ENCODE measurements at places on chromosomes 5 and 9.
A peak's percentile ranks its signal among the peaks of the same experiment; 100 is the strongest.

- no peak for DNase-seq
These were observed 177.8 kb downstream of the RGS3 start for GRCh38 chr9:113641100-113641885.

GRCh38 chr5:4065472-4066320 lies 470.1 kb downstream of the IRX1 start:
- DNase-seq, result no peak

DNA sequence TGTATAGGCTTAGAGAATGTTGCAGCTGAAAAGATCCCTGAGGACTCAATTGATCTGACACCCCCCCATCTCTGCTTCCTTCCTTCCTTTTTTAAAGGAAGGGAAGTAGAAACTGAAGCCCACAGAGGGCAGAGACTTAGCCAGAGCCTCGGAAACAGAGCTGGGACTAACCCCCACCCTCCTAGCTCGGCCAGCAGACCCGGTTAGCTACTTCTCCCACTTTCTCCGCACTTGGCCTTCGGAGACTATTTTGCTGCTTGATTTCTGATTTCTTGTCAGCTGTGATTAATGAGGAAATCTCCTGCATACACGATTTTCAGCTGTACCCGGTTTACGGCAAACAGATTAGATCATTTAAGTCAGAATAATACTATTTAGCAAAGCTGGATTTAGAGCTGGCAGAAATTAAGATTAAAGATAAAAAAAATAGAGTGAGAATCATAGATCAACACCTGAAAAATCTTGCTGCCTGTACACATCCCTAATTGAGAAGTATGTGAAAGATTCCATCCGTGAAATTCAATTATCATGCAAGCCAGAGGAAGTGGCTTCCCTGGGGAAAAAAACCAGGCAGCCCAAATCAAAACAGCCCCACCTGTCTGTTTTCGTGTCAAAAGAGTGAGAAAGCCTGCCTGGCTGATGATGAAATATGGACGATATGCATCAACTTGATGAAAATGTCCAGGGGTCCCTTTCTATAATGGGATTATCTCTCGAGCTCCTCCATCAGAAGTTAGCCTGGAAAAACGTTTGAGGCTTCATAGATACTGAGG lies 159.5 kb upstream of the SHB start:
- DNase-seq, result no peak

DNA sequence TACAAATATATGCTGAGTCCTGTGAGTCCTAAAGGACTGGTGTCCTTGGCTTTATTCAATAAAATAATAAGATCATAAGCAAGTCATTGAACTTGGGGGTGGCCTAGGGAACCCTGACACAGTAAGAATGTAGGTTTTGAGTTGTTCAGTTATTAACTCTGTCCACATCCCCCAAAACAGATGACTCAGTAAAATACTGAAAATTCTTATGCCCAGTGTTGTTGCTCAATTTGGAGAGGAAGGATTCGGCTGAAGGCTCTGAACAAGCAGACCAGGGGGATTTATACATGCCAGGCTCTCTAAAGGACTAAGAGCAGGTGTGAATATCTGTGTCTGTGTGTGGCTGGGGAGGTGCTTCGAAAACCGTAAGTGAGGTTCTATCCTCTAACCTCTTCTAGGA lies 173.7 kb downstream of the RMI1 start:
- no peak for DNase-seq

GRCh38 chr5:34756781-34757624 lies 82.0 kb upstream of the TTC23L start:
- DNase-seq, result no peak

GRCh38 chr9:112717661-112718331 lies at the start of gene INIP:
TSS of gene INIP (minus strand) at chr9:112718117. CDS start at chr9:112716485, 1,632 bp downstream.
- DNase-seq, result peak; percentile 98

GRCh38 chr9:75369989-75370388 lies 281.7 kb downstream of the OSTF1 start:
- no peak for DNase-seq

DNA sequence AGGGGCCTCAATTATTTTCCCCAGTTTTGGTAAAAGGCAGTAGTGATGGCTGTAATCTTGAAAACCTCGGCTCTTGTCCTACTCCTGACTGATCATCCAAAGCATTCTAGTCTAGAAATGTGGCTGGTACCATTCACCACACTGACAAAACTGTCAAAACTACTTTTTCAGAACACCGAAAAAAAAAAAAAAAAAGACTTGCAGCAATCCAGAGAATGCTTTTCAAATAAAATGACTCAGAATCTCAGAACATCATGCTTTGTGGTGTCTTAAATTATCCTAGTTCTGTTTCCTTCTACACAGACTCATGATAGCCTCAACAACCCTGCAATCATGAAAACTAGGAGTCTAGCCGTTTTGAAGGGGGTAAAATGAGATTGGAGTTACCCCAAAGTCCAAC lies 13.4 kb downstream of the SLC28A3 start:
- no peak for DNase-seq

- DNase-seq, result peak; percentile 87
These were observed 12.5 kb upstream of the ZSWIM6 start for GRCh38 chr5:61319388-61320146.

- no peak for DNase-seq
These were observed 36.1 kb downstream of the PAPPA start for GRCh38 chr9:116189683-116190082.

DNA sequence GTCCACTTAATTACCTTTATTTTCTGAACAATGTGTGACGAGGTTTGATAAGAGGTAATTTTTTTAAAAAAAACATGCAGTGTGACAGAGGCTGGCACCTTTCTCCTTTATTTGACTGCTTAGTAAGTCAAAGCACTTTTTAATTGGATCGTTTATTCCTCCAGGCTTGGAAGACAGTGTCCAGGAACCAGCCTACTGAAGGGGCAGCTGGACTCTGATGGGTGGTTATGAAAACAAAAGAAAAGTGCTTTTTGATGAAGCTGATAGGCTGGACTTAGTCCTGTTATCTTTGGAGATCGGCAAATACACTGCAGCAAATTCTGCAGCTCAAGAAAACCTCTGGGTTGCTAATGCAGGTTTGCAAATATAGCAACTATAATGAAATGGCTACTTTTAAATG lies 141.7 kb downstream of the DCP2 start:
- DNase-seq, result no peak

DNA sequence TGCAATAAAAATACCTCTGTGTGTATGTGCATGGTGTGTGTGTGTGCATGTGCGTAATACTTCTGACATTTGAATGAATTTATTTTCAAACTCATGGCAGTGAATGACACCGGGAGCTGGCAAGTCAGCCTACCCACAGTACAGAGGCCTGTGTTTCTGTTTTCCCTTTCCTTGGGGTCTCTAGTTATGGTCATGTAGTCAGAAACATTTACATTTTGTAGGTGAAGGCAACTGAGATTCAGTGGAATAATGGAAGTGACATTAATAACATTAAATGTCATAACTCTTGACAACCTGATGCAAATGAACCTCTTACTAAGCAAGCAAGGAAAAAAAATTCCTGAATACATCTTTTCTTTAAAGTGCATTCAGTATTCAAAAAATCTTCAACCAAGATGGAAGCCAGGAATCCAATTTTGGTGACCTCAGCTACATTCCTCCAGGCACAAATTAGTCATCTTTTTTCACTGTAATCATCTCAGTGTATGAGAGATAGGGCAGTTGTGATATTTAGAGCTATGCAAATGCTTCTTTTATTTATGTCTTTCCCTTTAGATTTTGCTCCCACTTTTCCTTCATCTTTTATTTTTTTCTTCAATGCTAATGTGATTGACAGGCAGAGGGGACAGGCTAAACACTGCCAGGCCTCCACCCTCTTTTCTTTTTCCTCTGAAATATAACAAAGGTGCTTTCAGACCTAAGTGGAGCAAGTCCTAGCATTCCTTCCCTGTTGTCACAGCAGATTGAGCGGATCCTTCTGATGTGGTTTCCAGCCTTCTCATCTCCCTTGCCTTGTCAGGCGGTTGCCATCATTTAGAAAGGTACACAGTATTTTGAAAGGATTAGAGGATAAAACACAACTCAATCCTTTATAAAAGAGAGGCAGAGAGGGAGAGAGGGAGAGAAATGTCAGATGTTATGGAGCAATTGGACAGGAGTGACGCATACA lies 569.8 kb upstream of the ADAMTS16 start:
- no peak for DNase-seq

All from inflammatory macrophage treated with lipopolysaccharide for 4 hours (primary cell).